Activated CD4-positive, alpha-beta memory T cell treated with anti-CD3 and anti-CD28 coated beads, Interleukin-2, amount 10 ng/mL, durations not matched to agents 7 days and 5 days (primary cell): ENCODE measurements at places on chromosomes 4 and X. TPM values are rescaled to one million over a fixed set of nuclear protein-coding genes. Genes with fewer than 3 reads are reported as not detected.

Gene SLC9B1
- 2.3 TPM for total RNA-seq

GRCh38 chr4:8695237-8696219 is 103.0 kb downstream of the CPZ start:
- DNase-seq: no peak

Gene FGF2
- 0.25 TPM for total RNA-seq

- DNase-seq: no peak
Observed at GRCh38 chrX:39757971-39758370, 339.8 kb downstream of the BCOR start.

DNA sequence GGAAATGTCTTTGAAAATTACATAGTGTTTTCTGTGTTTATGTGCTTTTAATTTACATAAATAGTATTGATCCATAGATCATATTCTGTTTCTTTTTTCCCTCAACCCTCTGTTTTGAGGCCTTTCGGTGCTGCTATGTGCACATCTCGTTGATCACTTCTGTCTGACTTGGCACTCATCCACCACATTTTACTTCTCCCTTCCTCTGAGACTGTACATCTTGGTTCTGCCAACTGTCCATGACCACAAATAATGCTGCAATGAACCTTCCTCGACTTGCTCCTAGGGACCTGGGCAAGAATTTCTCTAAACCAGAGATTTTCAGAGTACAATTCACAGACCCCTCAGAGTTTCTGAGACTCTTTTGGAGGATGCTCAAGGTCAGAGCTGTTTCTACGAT is 74.4 kb downstream of the RTL5 start:
- no peak for DNase-seq

GRCh38 chr4:120785202-120785601 is 137.3 kb downstream of the PRDM5 start:
- DNase-seq: no peak

- DNase-seq: no peak
Observed at GRCh38 chr4:105624530-105624929, 72.1 kb downstream of the ARHGEF38 start.

GRCh38 chrX:69025802-69026301 is 139.4 kb downstream of the PJA1 start:
- no peak for DNase-seq

Gene NDNF
- total RNA-seq: 0.28 TPM

DNA sequence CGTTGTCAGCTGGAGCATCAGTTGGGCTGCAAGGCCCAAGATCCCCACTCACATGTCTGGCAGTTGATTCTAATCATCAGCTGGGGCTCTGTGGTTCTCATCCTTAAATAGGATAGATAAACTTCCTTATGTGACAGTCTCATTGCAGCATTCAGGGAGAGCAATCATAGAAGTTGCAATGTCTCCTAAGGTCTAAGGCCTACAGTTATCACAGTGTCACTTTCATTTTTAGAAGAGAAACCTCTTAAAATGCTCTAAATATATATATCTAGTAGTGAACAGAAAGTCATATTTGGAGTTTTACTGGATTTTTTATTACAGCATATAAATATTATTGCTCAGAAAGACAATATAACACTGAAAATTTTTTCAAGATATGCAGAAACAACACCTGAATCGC is 226.0 kb upstream of the PPP1R2C start:
- no peak for DNase-seq

- DNase-seq: no peak
Observed at GRCh38 chr4:3599951-3600350, 67.7 kb upstream of the LRPAP1 start.

DNA sequence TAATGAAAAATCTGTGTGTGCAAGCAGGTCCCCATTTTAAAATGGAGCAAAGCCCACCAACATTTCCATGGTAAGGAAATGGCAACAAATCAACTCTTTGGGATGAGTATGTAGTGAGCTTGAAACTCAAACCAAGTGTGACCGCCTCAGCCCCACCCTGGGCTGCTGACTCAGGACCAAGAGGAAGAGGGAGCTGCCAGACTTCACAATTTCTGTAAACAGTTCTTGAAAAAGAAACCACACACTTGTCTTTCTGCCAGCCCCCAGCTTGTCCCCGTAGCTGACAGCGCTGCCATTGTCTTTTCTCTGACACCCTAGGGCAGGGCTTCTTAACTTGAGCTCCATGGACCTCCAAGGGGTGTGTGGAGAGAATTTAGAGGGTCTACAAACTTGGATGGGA is 10.3 kb downstream of the RTL5 start:
- peak; percentile 64 for DNase-seq

Gene TRAPPC2
- 21.0 TPM for total RNA-seq

DNA sequence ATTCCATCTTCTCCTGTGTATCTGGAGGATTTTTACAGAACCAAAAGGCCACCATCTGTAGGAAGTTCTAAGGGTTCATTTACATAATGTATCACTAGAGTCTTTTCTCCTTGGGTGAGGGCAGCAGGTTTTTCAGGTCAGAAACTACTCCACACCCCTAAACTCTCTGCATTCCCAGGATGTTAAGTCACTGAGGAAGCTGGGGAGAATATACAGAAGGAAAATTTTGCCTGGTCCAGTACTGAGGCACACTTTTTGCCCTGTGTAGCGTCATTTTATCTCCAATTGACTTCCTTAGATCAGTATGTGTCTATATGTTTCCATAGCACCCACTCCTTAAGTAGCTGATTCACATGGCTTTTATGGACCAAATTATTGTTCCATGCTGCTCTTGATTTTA is 17.0 kb downstream of the XKRX start:
- no peak for DNase-seq

GRCh38 chrX:97594646-97595224 is 711.0 kb downstream of the RPA4 start:
- DNase-seq: no peak

Gene IL3RA
- 35.2 TPM for total RNA-seq

DNA sequence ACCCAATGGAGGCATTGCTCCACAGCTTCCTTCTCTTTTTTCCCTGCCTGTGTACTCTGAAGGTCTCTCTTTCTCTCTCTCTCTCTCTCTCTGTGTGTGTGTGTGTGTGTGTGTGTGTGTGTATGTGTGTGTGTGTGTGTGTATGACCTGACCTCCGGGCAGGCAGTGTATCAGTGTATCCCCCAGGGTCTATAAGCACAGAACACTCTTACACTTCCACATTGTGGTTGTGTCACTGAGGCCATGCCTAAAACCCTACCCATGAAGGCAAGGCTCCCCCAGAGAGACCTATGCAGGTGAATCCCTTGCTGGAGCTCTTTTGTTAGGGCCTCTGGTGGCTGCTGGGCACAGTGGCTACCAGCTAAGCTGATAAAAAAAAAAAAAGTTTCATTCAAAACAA is 300.4 kb upstream of the BMP3 start:
- DNase-seq: no peak

DNA sequence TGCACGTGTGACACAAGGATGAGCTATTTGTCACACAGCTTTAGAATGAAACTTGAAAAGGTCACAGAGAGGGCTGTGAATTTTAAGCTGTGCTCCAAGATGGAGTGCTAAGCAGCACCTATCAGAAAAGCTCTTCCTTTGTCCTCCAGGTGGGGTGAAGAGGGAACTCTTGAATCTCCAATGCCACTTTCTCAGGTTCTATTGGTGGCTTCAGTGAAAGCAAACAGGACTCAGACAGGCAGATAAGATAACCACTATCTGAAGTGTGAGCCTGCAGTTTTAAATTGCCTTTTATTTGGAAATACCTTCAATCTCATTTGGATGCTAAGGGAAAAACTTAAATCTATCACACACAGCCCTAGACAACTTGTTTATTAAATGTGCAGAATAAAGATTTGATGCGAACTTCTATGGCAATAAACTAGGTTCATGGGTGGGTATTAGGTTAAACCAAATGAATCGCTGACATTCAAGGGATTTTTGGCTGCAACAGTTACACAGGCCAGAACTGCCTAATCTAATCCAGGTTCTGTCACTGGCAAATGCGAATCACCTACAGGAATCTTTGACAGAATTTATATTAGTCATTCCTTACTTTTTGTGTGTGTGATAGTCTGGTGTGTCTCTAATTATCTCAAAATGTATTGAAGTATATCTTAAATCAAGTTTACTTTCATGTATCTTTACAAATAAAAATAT is 13.6 kb upstream of the PDGFRA start:
- DNase-seq: no peak

Gene GPR34
- not detected for total RNA-seq

Gene UBA6
- 116 TPM for total RNA-seq

DNA sequence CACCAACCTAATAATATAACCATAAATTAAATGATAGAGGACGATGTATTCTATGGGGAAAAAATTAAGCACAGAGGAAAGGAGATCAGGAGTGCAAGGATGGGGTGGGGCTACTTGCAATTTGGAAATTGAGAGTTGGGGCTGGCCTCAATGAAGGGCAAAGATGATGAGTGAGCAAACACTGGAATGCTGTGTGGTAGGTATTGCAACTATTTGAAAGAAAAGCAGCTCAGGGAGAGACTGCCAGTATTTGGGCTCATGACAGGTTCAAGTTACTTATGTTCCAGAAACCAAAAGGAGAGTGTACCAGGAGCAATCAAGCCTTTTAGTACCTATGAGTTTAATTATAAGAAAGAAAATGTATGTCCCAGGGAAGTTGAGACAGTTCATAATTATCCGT is 47.4 kb downstream of the ASIC5 start:
- DNase-seq: no peak

Gene ZGRF1
- total RNA-seq: 28.9 TPM

GRCh38 chrX:97199501-97199900 is 315.8 kb downstream of the RPA4 start:
- no peak for DNase-seq

- DNase-seq: peak; percentile 30
Observed at GRCh38 chr4:56757261-56757746, 64.2 kb downstream of the SPINK2 start.

Gene EVC
- 3.2 TPM for total RNA-seq

DNA sequence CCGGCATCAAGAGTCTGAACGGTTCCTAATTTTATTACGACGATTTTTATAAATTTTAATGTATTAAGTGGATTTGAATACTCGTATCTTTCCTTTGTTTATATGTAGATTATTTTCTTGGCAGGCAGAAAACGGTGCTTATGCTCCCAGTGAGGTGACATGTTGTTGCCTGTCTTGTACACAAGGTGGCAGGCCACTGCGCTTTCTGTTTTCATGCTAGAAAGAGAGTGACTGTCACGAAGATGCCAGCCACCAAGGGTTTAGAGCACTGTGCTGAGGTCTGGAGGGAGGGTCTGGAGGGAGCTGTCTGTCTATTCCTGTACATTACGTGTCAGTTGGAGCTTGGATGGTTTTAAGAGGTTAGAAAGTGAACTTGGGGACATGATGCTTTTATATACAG is 87.7 kb downstream of the SHROOM2 start:
- DNase-seq: peak; percentile 40
